ENCODE measurements at places on chromosomes 3 and 15. TPM values are rescaled to one million over a fixed set of nuclear protein-coding genes. Genes with fewer than 3 reads are reported as not detected.

The TEX55 gene
- total RNA-seq: not detected

The GOLGA8R gene
- total RNA-seq: 0.50 TPM

GRCh38 chr3:90091549-90091948 lies 984.1 kb downstream of the EPHA3 start:
- peaks cover 18% of the 10 kb centered on the region for H3K4me1 ChIP-seq
- DNase-seq: peak; percentile 25
- no peaks in the 10 kb centered on the region for H3K27me3 ChIP-seq
- H3K27ac ChIP-seq: no peak overlapping the region
- H3K4me3 ChIP-seq: no peak overlapping the region

The SERPINI2 gene
- total RNA-seq: not detected

- no peak overlapping the region for H3K27ac ChIP-seq
- no peak overlapping the region for H3K4me3 ChIP-seq
- no peaks in the 10 kb centered on the region for H3K27me3 ChIP-seq
- H3K36me3 ChIP-seq: no peaks in the 10 kb centered on the region
Observed at GRCh38 chr15:86863226-86863915, 783.7 kb downstream of the AGBL1 start.

DNA sequence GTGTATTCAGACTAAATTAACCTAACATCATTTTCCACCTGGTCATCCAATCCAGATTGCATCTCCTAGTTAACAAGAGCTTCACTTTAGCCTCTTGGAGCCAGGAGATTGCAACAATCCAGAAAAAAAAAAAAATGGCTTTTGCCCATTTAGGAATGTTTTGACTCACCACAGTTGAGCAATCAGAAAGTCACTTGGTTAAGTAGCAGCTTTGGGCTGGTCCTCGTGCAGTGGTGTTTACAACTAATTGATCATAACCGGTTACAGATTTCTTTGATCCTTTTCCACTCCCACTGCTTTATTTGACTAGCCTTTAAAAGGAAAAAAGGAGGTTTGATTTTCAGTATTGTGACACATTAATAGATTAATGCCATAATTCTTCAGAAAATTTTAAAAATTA lies 688.8 kb upstream of the CCDC54 start:
- no peaks in the 10 kb centered on the region for H3K36me3 ChIP-seq
- no peak overlapping the region for H3K27ac ChIP-seq
- H3K27me3 ChIP-seq: no peaks in the 10 kb centered on the region
- no peak overlapping the region for H3K4me3 ChIP-seq

GRCh38 chr3:174168538-174169254 lies 690.4 kb upstream of the NAALADL2 start:
- peaks cover 3% of the 10 kb centered on the region for H3K4me1 ChIP-seq
- H3K27ac ChIP-seq: peak overlapping the region; percentile 8
- DNase-seq: no peak
- H3K27me3 ChIP-seq: no peaks in the 10 kb centered on the region
- H3K36me3 ChIP-seq: peaks cover 22% of the 10 kb centered on the region
- no peak overlapping the region for H3K4me3 ChIP-seq

DNA sequence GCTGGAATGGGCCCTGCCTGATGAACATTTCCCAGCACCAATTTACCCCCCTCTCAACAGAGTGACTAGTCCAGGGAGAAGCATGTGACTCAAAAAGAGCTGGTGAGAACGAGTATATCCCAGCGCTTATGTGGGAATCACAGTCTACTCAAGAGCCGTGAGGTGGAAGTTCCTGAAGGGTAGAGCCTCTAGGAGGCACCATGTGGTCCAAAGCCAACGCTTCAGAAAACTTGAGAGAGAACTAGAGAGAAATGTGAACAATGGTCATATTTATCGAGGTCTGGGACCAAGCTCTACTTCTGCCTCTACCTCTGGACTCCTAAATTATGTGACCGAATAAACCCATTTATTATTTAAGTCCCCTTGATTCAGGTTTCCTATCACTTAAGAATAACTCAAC lies 111.0 kb upstream of the RAP2B start:
- H3K27me3 ChIP-seq: no peaks in the 10 kb centered on the region
- H3K4me1 ChIP-seq: no peaks in the 10 kb centered on the region
- H3K36me3 ChIP-seq: 0 out of 2 replicates have a peak, but pooled peaks cover 3% of the 10 kb centered on the region

DNA sequence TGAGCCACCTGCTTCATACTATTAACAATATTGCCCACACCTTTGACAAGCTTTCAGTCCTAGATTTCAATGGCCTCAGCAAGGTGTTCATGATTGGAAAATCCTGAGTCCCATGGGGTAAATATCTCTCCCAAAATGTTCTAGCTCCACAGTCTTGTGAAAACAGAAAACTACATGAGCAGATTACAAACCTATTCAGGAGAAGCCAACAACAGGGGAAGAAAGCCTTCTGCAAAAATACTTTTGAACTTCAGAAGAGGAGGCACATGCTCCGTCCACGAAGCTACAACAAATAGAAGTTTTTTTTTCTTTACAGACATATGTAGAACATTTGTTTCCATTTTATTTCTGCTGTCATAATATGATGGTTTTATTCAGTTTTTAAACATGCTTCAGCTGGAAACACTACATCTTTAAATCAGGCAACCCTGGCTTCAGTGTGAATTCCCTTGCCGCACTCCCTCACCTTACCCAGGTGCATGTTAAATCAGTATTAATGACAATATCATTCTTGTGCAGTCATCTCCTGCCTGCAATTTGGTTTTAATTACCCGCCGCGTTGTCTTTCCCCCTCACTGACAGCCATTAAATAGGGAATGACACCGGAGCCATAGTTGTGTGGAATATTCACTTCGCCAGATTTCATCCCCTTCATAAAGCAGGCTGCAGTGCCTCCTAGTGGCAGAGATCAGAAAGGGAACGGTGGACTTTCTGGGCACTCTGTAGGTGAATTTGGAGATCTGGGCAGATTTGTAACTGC lies 725.5 kb upstream of the ARRDC4 start:
- no peak overlapping the region for H3K27ac ChIP-seq
- DNase-seq: peak; percentile 69
- 0 out of 2 replicates have a peak, but pooled peaks cover 2% of the 10 kb centered on the region for H3K36me3 ChIP-seq
- no peaks in the 10 kb centered on the region for H3K27me3 ChIP-seq
- H3K4me3 ChIP-seq: no peak overlapping the region

The OXTR gene
- 3.6 TPM for total RNA-seq

GRCh38 chr3:134905647-134905935 lies 110.5 kb downstream of the EPHB1 start:
- no peak overlapping the region for H3K27ac ChIP-seq
- H3K36me3 ChIP-seq: no peaks in the 10 kb centered on the region
- no peak for DNase-seq
- no peak overlapping the region for H3K4me3 ChIP-seq
- H3K27me3 ChIP-seq: no peaks in the 10 kb centered on the region
- peaks cover 11% of the 10 kb centered on the region for H3K4me1 ChIP-seq

The PLS1 gene
- total RNA-seq: 26.4 TPM

The MED12L gene
- total RNA-seq: 22.3 TPM

DNA sequence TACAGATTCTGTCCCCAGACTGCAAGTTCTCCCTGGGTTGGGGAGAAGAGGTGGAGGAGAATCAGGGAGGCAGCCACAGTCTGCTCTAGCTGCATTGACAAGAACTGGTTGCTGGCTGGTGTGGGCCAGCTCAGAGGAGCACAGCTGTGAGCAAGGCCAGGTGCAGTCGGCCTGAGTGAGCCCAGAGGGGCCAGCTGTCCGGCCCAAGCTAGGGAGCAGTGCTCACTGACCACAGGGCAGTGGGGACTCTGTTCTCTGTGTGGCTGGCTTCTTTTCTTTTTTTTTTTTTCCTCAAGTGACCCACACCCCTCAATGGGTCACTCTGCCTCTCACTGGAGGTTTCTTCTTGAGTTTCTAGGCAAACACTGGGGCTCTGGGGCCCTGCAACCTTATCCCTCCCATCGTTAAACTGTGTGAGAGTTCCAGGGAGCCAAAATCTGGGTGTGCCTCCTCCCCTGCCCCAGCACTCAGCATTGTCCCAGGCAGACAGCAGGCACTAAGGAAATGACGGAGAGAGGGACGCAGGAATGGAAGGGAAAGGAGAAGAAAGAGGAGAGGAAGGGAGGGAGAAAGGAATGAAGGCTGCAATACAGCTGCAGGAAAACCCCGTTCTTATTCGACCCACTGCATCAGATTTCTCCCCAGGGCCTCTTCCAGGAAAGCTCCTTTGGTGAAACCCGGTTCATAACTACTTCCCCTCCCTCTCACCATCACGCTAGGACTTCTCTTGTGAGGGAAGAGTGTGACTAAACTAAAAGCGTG lies 37.7 kb upstream of the HES1 start:
- no peak for DNase-seq
- no peak overlapping the region for H3K27ac ChIP-seq
- peaks cover 6% of the 10 kb centered on the region for H3K27me3 ChIP-seq

- H3K27me3 ChIP-seq: peaks cover 11% of the 10 kb centered on the region
- H3K4me3 ChIP-seq: no peak overlapping the region
- no peaks in the 10 kb centered on the region for H3K36me3 ChIP-seq
- H3K4me1 ChIP-seq: no peaks in the 10 kb centered on the region
- no peak for DNase-seq
- no peak overlapping the region for H3K27ac ChIP-seq
Observed at GRCh38 chr3:10917176-10917575, 75.4 kb upstream of the SLC6A1 start.

DNA sequence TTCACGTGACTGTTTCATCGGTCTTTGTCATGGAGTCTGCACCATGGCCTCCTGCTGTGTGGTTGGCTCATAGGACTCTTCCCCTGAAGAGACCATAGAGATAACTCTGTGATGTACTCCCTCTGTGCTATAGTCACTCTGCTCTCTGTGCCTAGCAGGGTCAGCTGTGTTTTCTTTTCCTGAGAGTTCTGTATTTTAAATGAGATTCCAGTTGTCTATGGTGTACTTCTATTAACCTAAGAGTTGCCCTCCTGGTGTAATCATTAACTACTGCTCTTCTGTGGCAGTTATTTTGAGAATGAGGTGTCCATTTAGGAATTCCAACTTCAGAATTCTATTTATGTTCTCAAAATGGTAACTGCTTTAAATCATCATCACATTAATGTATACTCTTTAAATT lies 114.5 kb upstream of the ARPP21 start:
- peaks cover 10% of the 10 kb centered on the region for H3K4me1 ChIP-seq
- DNase-seq: peak; percentile 10
- no peak overlapping the region for H3K27ac ChIP-seq
- H3K4me3 ChIP-seq: no peak overlapping the region
- no peaks in the 10 kb centered on the region for H3K27me3 ChIP-seq

The HYAL2 gene
- total RNA-seq: 65.6 TPM

The MYLK gene
- 10.8 TPM for total RNA-seq

The COL7A1 gene
- 16.1 TPM for total RNA-seq

The IGSF11 gene
- 1.7 TPM for total RNA-seq

DNA sequence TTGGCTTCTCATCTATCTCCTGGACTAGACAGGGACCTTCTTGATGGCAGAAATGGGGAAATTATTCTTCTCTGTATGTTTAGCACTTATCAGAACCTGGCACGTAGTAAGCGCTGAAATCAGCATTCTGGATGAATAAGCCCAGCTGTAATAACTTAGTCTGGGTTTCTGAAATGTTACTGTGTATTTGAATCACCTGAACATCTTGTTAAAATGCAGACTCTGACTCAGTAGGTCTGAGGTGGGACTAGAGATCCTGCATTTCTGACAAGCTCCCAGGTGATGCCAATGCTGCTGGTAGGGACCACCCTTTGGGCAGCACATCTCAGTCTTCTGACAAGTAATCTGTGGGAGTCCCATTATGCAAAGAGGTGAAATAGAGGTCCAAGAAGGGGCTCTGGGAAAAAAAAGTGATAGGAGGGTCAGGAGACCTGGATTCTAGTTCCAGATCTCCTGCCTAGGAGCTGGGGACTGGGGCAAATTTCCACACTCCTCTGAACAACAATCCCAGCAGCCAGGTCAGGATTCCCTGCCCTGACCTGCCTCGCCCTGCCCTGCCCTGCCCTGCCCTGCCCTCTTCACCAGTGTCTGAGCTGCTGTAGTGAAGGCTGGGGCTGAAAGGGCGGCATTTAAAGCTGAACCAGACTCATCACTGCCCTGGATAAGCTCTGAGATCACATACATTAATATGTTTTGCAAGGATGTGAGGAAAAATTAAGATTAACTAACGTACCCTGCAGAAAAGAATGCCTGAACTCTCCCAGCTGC lies 17.2 kb upstream of the SLC6A11 start:
- no peaks in the 10 kb centered on the region for H3K4me1 ChIP-seq
- no peak overlapping the region for H3K27ac ChIP-seq
- H3K27me3 ChIP-seq: peaks cover 37% of the 10 kb centered on the region
- DNase-seq: no peak
- H3K36me3 ChIP-seq: no peaks in the 10 kb centered on the region

DNA sequence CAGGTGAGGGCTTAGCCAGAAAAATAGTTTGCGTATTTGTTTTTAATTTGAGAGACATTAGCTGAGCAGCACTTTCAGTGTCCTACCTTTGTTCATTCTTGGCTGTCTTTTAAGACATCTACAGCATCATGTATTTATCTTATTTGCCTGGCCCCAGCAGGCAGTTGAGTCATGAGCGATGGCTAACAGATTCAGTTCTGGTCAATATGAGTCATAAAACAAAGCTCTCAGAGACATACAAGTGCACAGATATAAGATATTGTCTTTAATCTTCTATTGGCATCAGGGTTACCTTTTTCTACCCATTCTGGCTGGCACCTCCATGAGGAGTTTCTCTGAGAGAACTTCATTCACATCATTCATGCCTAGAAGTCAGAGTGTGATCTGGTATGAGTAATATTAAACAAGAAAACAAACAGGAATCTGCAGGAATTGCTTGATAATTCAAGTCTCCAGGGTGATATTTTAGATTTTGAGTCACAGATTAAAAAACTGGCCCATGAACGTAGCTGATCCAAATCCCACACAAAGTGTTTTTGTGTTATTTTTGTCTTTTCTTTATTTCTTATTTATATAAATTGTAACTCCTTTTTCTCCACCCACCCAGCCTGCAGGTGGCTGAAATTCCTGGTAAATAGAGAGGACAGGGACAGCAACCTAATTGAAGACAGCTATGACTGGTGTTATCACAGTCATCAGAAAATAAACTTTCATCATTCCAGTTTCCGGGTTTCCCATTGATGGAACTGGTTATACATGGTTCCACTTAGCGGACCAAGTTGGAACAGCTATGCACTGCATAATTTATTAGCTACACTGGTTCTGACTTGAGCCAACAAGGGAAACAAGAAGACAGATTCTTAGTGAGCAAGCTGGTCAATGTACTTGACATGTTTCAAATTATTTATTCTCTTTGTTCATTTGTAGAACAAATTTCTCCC lies 47.3 kb downstream of the PLSCR2 start:
- H3K27ac ChIP-seq: no peak overlapping the region
- no peak overlapping the region for H3K4me3 ChIP-seq
- H3K27me3 ChIP-seq: no peaks in the 10 kb centered on the region
- no peaks in the 10 kb centered on the region for H3K4me1 ChIP-seq
- H3K36me3 ChIP-seq: no peaks in the 10 kb centered on the region
- no peak for DNase-seq

GRCh38 chr3:197352382-197352781 lies 54.0 kb upstream of the DLG1 start:
- H3K27ac ChIP-seq: no peak overlapping the region
- no peak overlapping the region for H3K4me3 ChIP-seq
- peaks cover 2% of the 10 kb centered on the region for H3K36me3 ChIP-seq
- no peak for DNase-seq
- peaks cover 8% of the 10 kb centered on the region for H3K4me1 ChIP-seq

Data from WTC11 (cell line).